IPS DF 6.9 (cell line): ENCODE measurements at places on chromosomes 1 and 21.

DNA sequence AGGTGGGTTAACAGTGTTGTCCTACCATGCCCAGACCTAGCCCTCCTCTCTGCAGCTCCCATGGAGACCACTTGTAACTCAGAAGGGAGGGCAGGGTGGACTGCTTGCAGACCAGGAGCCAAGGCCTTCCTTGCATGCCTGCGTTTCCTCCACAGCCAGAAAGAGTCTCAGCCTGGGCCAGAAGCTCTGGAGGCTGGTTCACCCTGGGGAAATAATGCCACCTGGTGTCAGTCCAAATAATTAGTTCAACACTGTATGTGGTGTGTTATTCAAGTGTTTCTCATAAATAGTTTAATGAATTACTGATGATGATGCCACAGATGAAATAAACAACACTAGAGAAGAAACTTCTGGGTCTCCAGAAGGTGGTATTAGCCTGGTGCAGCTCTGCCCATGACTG, 16.9 kb upstream of the VANGL1 start:
- H3K4me1 ChIP-seq, result no peaks in the 10 kb centered on the region
- no peaks in the 10 kb centered on the region for H3K27me3 ChIP-seq
- H3K36me3 ChIP-seq, result no peaks in the 10 kb centered on the region
- DNase-seq, result no peak
- no peak overlapping the region for H3K27ac ChIP-seq
- no peak overlapping the region for H3K4me3 ChIP-seq

DNA sequence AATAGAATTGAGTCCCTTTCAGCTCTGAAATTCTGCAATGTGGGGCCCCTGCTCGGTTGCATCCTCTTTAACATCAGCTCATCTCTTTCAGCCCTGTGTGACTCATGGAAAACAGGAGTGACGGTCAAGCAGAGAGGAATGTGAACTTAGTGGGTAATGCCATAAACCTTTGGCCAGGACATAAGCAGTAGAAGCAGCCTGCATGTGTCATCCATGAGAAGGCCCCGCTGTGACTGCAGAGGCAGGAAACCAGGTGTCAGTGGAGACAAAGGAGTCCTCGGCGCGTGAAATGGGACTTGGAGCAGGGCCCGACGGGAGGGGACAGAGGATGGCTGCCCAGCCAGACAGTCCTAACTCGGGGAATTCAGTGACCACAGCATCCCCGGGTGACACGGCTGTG, 21.1 kb upstream of the EPHB2 start:
- H3K4me3 ChIP-seq, result no peak overlapping the region
- no peaks in the 10 kb centered on the region for H3K27me3 ChIP-seq
- no peaks in the 10 kb centered on the region for H3K4me1 ChIP-seq
- no peaks in the 10 kb centered on the region for H3K36me3 ChIP-seq

GRCh38 chr1:165885305-165885694, 57.9 kb downstream of the UCK2 start:
- H3K27me3 ChIP-seq, result no peaks in the 10 kb centered on the region
- no peak overlapping the region for H3K27ac ChIP-seq
- no peaks in the 10 kb centered on the region for H3K36me3 ChIP-seq

GRCh38 chr1:2977886-2978611, 43.2 kb upstream of the ACTRT2 start:
- H3K4me3 ChIP-seq, result no peak overlapping the region
- H3K27ac ChIP-seq, result no peak overlapping the region
- H3K27me3 ChIP-seq, result no peaks in the 10 kb centered on the region
- no peaks in the 10 kb centered on the region; the same call in 1 of the 2 replicates for H3K36me3 ChIP-seq
- no peaks in the 10 kb centered on the region; the same call in 1 of the 2 replicates for H3K4me1 ChIP-seq

- no peak for DNase-seq
- no peak overlapping the region for H3K4me3 ChIP-seq
- H3K36me3 ChIP-seq, result no peaks in the 10 kb centered on the region
- no peaks in the 10 kb centered on the region for H3K27me3 ChIP-seq
- no peak overlapping the region for H3K27ac ChIP-seq
Measured at GRCh38 chr1:171916315-171916771, 75.0 kb downstream of the DNM3 start.

DNA sequence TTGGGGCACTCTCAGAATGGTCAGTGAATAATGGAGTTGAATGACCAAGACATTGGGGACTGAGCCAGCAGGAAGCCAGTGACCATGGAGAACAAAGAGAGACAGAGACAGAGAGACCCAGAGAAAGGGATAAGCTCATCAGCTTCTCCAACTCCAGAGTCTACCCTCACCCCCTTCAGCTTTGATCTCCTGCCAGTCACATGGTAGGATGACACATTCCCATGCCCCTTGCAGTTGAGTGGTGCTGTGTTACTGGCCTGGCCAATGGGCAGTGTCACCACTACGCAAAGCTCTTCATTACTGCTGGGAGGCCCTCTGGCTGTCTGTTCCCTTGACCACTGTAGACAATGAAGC, 643.5 kb downstream of the AJAP1 start:
- H3K4me1 ChIP-seq, result no peaks in the 10 kb centered on the region
- no peak overlapping the region for H3K27ac ChIP-seq
- DNase-seq, result no peak
- H3K27me3 ChIP-seq, result no peaks in the 10 kb centered on the region; the same call in 1 of the 2 replicates
- H3K36me3 ChIP-seq, result no peaks in the 10 kb centered on the region

DNA sequence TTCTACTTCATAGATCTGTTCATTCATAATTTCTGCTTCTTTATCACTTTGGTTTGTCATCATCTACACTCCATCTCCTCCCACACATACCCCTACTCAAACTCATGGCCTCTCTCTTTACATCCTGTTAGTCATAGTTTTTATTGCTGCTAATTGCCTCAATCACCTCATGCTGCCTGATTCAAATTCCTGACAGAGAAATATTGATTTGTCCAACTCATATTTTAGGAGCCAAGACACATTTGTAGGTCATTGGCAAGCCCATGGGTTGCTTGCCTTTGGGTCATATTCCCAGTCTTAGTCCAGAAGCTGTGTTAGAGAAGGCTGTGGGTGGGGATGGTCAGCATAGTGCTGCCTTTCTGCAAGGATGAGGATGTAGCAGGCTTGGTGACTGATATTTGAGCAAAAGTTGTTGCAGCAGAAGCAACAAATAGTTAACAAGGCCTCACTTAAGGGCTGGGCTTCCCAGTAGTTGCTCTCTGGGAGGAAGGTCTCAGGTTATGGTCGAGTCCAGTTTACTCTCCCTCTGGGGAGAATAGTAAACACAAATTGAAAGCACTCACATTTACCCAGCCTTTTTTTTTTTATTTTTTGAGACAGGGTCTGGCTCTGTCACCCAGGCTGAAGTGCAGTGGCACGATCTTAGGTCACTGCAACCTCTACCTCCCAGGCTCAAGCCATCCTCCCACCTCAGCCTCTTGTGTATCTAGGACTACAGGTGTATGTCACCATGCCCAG, 22.4 kb upstream of the EPS15 start:
- H3K4me1 ChIP-seq, result no peaks in the 10 kb centered on the region
- no peaks in the 10 kb centered on the region for H3K27me3 ChIP-seq
- no peak overlapping the region for H3K4me3 ChIP-seq
- no peak for DNase-seq
- H3K27ac ChIP-seq, result no peak overlapping the region

DNA sequence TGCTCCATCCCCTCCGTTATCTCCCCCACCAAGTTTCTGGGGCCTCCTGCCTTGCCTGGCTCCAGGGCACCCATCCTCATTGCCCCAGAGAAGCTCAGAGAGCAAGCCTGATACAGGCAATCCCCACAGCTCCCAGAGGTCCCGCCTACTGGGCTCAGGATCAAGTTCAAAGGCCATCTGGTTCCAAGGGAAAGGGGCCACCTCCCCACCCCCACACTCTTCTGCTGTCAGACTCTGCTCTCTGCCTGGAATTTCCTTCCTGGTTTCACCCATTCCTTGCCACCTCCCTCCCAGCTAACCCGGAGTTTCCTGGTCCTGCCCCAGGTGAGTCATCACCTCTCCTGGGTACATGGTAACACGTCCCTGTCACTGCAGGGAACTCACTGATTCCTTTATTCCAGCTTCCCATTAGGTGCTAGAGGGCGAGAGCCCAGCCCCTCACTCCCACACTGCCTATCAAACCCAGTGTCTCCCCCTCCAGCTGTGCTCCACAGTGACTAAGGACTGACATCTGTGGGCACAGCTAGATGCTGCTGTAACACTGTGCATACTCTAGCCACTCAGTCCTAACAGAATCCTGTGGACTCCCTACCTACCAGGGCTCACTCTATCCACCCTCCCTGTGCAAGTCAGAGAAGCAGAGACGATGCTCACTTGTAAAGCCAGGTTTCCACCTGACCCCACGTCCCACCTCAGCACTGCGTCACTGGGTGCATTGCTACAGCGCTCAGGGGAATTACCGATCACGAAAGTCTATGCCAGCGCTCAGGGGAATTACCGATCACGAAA, 21.8 kb downstream of the RSPH1 start:
- no peak overlapping the region for H3K4me3 ChIP-seq
- H3K4me1 ChIP-seq, result no peaks in the 10 kb centered on the region
- no peak overlapping the region for H3K27ac ChIP-seq
- no peaks in the 10 kb centered on the region for H3K27me3 ChIP-seq
- no peaks in the 10 kb centered on the region for H3K36me3 ChIP-seq

- no peak overlapping the region for H3K4me3 ChIP-seq
- H3K27ac ChIP-seq, result no peak overlapping the region
- no peaks in the 10 kb centered on the region for H3K36me3 ChIP-seq
- no peaks in the 10 kb centered on the region for H3K27me3 ChIP-seq
- 0 out of 2 replicates have a peak, but pooled peaks cover 2% of the 10 kb centered on the region for H3K4me1 ChIP-seq
- no peak for DNase-seq
Measured at GRCh38 chr1:63362578-63362977, 4.8 kb upstream of the ALG6 start.

DNA sequence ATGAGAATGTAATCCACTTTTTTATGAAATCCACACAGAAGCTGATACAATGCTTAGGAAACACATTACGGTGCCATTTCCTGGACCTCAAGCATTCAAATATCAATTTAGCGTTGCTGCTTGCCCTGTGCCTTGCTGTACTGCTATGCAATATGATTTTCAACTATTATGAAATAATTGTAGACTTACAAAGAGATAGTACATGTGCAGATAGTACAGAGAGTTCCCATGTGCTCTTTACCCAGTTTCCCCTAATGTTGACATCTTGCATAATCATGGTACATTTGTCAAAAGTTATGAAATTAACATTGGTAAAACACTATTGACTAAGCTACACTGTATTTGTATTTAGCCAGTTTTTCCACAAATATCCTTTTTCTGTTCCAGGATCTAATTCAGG, 37.7 kb upstream of the PTBP2 start:
- H3K27me3 ChIP-seq, result no peaks in the 10 kb centered on the region
- H3K4me3 ChIP-seq, result no peak overlapping the region
- no peak overlapping the region for H3K27ac ChIP-seq
- no peaks in the 10 kb centered on the region; the same call in 1 of the 2 replicates for H3K4me1 ChIP-seq
- no peaks in the 10 kb centered on the region for H3K36me3 ChIP-seq
- DNase-seq, result no peak

DNA sequence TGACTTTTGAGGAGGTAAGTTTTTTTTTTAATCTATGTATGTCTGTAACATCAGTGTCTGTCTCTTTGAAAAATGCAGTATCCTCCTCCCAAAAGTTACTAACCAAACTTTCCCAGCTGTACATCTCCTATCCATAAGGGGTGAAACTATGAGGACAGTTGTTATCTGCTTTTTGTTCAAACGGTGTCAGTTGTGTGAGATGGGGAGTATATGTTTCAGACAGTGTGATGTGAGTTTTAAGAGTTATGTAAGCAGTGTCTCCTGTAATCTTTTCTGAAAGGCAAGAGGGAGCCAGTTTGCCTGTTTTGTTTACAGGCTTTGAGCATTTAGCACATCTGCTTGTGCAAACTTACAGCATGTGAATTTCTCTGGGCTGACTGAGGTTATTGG, 34.8 kb upstream of the CACYBP start:
- no peak overlapping the region for H3K27ac ChIP-seq
- H3K27me3 ChIP-seq, result no peaks in the 10 kb centered on the region
- H3K4me1 ChIP-seq, result no peaks in the 10 kb centered on the region
- no peak overlapping the region for H3K4me3 ChIP-seq
- peaks cover 4% of the 10 kb centered on the region; the same call in 1 of the 2 replicates for H3K36me3 ChIP-seq

DNA sequence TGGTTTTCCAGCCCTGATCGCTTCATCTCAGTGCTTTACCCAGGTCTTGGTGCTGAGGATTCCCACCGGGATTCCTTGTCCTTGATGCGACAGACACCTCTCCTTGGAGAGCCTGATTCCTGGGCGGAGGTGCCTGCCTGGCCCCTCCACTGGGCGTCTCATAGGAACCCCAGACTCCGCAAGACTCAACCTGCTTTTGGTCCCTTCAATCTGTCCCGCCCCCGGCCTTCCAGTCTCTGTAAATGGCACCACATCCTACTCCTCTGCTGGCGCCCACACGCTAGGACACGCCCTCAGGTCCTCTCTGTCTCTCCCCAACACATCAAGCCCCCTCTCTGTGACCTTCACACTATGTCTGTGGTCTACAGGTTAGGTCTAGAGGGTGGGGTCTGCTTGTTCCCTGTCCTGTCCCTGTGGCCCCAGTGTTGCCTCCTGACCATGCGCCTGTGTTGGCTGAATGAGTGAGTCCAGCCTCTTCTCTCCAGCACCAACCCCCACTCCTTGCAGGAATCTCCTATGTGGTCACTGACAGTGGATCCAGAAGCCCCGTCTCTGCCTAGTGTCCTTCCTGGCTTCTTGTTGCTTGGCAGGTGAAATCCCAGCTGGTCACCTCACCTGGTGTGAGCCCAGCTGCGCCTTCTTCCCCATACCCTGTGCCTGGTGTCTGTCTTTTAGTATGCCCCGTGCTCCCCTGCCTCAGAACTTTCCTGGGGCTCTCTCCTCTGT, 119.7 kb upstream of the C1orf174 start:
- H3K27ac ChIP-seq, result no peak overlapping the region
- no peak overlapping the region for H3K4me3 ChIP-seq
- H3K36me3 ChIP-seq, result no peaks in the 10 kb centered on the region; the same call in 1 of the 2 replicates
- H3K27me3 ChIP-seq, result no peaks in the 10 kb centered on the region
- no peak for DNase-seq

DNA sequence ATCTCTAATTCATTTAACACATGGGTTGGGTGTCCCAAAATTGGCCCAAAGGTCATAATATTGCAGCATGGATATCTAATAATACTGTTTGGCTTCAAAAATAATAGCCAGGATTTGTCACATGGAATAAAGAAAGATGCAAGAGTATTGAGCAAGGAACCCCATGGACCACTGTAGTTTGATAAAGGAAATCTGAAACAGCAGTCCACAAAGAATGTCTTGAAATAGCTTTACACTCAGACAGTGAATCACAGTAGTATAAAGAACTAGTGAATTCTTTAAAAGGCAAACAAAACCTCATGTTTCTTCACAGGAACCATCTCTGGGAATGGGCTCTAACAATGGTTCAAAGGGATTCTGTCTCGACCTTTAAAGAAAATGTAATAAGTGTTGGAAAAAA, 576.1 kb upstream of the ZRANB2 start:
- no peaks in the 10 kb centered on the region for H3K4me1 ChIP-seq
- H3K27me3 ChIP-seq, result no peaks in the 10 kb centered on the region
- no peak overlapping the region for H3K4me3 ChIP-seq
- H3K36me3 ChIP-seq, result no peaks in the 10 kb centered on the region

DNA sequence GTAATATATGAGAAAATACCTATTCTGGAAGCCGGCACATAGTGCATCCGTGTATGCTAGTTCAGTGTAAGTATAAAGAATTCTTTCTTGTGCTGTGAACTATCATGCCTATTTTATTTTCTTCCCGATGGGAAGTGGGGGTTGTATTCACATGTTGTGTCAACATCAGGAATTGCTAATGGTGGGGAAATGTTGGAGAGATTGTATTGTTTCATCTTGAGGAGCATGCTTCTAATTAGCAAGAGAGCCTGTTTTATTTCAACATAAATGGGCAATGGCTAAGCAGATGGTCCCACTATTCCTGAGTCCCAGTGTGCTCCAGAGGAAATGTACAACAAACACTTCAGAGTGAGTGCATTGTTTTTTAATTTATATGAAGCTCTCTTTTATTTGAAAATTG, 485.2 kb downstream of the PLPP3 start:
- H3K27ac ChIP-seq, result no peak overlapping the region
- no peaks in the 10 kb centered on the region for H3K27me3 ChIP-seq
- no peak for DNase-seq
- no peaks in the 10 kb centered on the region for H3K4me1 ChIP-seq
